ENCODE measurements at places on chromosomes 1 and 21. TPM values are rescaled to one million over a fixed set of nuclear protein-coding genes. Genes with fewer than 3 reads are reported as not detected.
A peak's percentile ranks its signal among the peaks of the same experiment; 100 is the strongest.

DNA sequence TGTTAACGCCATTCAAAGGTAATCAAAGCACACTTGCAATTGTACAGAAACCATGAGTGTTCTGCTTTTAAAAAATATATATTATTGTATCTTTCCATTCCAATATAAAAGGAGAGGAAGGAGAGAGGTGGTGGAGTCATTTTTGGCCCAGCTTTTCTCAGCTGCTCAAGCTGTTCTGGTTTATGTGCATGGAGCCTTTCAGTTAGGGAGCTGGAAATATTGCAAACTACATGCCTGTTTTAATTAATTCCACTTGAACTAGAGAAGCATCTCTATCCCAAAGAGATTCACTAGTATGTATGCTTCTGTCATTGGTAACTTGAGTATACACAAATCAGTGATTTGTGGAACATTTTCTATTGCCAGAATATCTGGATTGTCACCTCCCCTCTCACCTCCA lies 28.5 kb upstream of the C1orf105 start:
- DNase-seq, result no peak

- peak; percentile 49 for DNase-seq
These were observed 26.6 kb downstream of the ATF6 start for GRCh38 chr1:161792740-161793139.

DNA sequence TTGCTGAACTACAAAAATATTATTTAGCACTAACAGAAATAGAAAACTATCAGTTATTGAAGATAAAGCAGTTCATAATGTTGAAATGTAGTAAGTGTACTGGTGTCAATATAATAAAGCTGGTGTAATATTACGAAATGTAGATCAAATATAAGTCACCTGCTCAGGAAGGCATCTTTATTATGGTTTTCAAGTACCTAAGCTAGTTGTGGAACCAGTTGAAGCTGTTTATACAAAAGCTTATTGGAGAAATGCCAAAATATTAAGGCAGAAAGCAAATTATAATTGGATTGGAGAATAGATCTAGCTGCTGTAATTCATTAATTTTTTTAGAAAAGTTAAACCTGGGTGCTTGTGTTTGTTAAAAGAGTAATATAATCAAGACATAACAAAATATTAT lies 6.2 kb upstream of the MARK1 start:
- no peak for DNase-seq

Gene PLEKHN1
- 0.13 TPM for polyA plus RNA-seq

- DNase-seq, result peak; percentile 79
These were observed 9.1 kb downstream of the TLR5 start for GRCh38 chr1:223133824-223134435.

Gene ETNK2
- polyA plus RNA-seq, result 21.3 TPM

Gene PROK1
- 0.96 TPM for polyA plus RNA-seq

Measured in left renal cortex interstitium (tissue), 4 donors.